ENCODE measurements at places on chromosomes 1 and 21.
A peak's percentile ranks its signal among the peaks of the same experiment; 100 is the strongest.

- peak; percentile 21 for DNase-seq
Observed at GRCh38 chr1:241999026-241999425, at the start of gene MAP1LC3C. MAP1LC3C (minus strand) TSS chr1:241999098; CDS start chr1:241999008, 90 bp downstream.

DNA sequence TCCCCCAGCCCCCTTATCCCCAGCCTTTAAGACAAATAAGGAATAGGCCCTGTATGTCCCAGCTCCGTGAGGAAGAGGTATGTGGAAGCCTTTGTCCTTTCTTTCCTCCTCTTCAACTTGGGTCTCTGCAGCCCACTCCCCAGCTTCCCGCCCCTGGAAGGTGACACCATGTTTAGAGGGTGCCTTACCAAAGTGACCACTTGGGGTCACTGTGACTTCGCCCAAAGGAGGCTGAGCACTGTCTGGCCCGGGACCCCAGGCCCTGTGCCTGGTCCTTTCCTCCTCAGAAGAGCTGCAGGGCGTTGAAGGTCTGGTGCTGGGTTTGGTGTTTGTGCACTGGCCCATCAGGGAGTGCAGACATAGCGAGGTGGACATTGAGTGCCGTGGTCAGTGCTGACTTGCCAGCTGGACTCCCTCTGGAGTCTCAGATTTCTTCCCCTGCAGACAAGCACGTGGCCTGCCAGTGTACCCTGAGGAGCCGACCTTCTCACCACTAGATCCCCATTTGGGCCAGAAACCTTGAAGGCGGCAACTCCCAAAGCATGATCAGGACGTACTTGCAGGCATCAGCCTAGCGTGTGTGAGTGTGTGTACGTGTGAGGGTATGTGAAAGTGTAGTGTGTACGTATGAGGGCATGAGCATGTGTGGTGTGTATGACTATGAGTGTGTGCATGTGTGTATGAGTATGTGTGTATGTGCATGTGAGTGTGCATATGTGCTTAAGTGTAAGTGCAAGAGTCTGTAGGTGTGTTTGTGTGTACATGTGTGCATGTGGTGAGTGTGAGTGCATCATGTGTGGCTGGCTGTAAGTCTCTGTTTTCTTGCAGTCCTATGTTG is 181.4 kb upstream of the KIAA0040 start:
- DNase-seq, result peak; percentile 75

- no peak for DNase-seq
Observed at GRCh38 chr1:185343306-185343705, 26.3 kb upstream of the IVNS1ABP start.

DNA sequence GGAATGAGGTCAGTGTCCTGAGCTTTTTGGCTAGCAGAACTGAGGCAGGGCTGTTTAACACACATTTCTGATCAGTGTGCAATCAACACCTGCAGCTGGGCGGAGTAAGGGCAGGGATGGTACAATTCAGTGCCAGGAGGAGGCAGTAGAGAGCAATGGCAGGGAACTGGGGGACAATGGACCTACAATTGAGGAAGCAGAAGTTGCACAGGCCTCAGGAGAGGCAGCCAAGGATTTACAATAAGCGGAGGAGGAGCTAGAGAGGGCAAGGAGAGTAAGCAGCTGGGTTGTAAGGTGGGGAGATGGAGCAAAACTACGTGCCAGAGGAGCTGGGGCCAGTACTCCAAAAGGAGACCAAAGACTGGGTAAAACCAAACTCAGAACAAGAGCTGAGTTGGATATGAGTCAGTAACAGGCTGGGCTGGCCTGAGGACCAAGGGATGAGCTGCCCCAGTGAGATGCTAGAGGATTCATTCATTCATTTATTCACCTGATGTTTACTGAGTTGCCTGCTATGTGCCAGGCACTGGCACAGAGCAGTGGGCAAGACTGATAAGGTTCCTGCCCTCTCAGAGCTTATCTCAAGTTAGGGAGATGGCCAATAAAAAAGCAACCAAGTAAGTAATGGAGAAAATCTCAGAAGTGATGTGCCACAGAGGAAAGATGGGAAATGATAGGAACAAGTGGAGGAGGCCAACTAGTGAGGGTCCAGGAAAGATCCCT is 10.4 kb upstream of the GALE start:
- DNase-seq, result peak; percentile 79

DNA sequence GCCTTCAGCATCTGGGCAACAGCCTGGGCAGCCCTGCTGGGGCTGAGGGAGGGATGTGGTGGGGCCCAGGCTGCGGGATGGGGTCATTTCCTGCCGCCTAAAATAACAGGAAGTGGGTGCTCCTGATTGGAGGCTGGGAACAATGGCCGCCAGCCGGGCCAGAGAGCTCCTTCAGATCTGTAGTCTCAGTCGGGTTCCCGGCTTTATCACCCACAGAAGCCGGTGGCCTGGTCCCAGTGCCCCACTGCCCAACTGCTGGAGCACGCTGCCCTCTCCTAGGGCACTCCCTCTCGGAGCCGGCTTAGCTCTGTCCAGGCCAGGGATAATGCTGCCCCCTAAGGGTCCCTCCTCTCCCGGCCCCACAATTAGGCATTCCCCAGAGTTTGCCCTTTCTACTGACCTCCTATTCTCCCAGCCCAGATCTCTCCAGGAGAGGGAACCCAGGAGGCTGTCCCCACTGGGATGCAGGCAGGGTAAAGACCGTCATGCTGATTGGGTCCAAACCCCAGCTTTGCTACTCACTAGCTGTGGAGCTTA is 5.1 kb downstream of the MAP7D1 start:
- DNase-seq, result peak; percentile 71

GRCh38 chr1:6824665-6825368 is 39.6 kb downstream of the CAMTA1 start:
- no peak for DNase-seq

- no peak for DNase-seq
Observed at GRCh38 chr21:23887725-23888306, 1719.5 kb downstream of the MRPL39 start.

GRCh38 chr1:244863491-244864252 is 671 bp downstream of the HNRNPU start:
- DNase-seq, result no peak

- no peak for DNase-seq
Observed at GRCh38 chr1:7648761-7649384, 122.2 kb upstream of the VAMP3 start.

DNA sequence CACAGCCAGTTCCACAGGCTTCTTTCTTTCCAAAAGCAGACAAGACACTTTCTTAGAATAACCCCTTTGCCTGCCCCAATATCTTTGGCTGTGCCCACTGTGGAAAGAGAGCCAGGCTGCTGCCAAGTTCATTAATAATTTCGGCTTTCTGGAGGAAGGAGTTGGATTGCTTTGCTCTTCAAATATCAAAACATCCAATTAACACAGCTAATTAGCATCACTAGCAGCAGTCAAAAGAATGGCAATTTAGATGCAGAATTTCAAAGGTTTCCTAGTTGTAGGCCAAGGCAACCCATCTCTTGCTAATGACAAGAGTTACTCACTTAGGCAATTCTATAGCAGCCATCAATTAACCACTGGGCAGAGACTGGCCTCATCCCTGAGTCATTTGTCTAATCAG is 91.0 kb upstream of the SPATA6 start:
- DNase-seq, result no peak

GRCh38 chr1:156516821-156517220 is 16.2 kb upstream of the MEF2D start:
- DNase-seq, result no peak

DNA sequence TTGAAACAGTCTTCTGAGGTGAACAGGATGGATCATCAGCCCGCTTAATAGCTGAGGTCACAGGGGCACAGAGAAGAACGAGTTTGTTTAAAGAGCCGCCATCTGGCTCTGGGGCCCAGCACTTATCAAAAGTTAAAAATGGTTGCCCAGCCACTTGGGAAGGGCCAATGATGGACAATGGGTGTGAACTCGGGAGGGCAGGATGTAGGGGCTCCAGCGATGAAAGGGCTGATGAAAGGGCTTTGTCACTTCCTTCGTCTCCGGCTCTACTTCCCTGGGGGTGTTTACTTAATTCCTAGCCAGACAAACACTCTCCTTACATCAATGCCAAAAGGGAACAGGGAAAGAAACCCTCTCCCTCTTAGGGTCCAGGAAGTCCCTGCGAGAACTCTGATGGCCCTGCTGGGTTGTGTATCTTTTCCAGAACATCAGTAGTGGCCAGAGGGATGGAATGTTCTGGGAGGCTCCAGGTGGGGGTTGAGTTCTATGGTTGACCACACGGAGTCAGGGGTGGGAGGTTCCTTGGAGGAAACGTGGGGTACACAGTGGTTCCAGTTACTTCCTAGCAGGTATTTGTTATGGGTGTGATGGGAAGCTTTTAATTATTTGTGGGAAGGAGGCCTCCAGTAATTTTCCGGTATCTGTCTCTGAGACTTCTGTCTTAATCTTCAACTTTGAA is 9.0 kb upstream of the ABCG1 start:
- DNase-seq, result no peak

DNA sequence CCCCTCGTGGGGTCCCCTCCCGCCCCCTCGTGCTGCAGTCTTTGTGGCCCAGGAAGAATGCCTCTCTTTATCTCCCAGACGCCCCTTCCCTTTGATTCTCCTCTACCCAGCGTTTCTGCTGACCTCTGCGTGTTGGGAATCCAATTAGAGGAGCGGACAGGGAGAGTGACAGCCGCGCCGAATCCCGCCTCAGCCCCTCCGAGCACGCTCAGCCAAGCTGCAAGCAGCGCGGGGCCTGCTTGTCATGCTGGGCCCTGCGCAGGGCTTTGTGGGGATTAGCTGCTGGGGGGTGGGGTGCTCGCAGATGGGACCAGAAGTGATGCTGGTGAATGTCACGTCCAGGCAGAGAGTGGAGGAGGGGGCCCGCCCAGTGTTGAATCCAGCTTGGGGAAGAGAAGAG is 91.1 kb downstream of the EPHB2 start:
- peak; percentile 53 for DNase-seq

- DNase-seq, result no peak
Observed at GRCh38 chr1:13646521-13646920, 53.5 kb upstream of the PRDM2 start.

DNA sequence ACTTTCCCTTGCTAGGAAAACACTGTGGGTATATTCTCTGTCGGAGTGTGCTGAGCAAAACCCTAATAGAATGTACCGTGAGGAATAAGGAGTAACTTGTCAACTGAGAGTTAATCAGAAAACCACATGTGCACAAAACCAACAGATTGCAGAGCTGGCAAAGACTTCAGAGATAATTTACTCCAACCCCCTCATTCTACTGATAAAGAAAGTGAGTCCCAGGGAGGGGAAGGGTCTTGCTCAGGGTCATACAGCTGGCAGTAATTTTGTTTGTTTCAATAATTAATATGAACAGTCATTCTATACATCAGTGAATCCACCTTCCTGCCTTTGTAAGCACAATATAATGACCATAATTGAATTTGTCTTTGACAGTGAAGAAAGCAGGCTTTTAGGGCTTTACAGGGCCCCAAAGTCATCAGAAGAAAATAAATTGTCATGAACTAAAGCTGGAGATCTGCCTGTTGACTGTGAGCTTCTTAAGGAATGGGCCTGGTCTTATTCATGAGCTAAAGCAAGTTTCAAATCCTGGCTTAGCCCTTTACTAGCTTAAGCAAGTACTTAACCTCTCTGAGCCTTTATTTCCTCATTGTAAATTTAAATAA is 67.2 kb upstream of the HOOK1 start:
- DNase-seq, result no peak

GRCh38 chr1:246170574-246171261 is 336.4 kb downstream of the SMYD3 start:
- DNase-seq, result no peak

- DNase-seq, result peak; percentile 53
Observed at GRCh38 chr21:15065392-15066122, 757 bp upstream of the NRIP1 start.

GRCh38 chr1:248926401-248927182 is 20.6 kb downstream of the PGBD2 start:
- no peak for DNase-seq

GRCh38 chr1:197367627-197368026 is 99.6 kb downstream of the CRB1 start:
- DNase-seq, result no peak

DNA sequence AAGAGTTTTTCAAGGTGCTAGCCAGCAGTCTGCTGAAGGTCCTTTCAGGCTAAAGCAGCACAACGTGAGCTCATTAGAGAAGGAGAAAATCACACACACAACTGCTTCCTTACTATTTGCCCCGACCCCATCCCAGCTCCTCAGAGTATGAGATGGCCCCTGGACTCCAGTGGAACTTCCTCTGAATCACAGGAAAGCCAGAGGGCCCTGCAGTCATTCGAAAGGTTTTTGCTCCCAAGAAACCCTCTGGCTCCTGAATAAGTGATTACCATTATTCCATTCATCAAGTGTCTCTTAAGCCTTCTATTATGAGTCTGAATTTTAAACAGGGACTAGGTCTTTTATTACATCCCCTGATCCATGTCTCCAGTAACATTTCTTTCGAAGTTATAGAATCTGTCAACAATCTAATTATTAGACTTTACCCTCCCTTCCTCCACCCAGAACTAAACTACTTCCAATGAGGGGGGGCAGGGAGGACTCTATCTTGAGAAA is 14.6 kb downstream of the SIPA1L2 start:
- no peak for DNase-seq

GRCh38 chr1:47434051-47434842 is 3.6 kb upstream of the FOXD2 start:
- DNase-seq, result no peak

DNA sequence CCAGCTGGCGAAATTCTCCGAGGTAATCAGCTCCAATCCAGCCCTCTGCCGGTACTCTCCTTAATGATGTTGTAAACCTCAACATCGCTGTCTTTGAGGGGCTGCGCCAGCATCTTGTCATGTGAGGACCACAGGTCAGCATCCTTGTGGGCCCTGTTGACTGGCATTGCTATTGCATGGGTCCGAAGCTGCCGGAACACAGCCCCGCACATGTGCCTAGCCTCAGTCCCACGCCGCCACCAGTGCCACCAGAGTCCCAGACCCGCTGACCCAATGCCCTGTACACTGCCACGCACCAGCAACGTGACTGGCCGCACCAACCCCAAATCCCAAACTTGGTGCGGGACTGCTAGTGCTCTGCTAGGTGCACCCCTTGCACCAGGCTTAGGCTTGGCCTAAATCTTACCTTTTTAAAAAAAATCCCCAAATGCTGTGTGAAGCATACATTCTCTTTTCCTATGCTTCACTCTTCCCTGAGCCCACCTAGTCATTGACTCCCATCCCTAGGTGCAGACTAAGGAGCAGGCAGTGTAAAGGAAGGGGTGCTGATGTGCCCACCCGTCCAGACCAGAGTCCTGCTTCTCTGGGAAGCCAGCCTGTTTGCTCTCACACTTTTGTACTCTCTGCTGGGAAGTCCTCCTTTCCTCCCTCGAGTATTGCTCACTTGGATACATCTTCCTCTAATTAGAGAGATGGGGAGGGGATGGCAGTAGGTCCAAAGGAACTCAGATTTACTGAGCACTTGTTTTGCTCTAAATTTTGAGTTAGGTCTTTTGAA is 81.9 kb upstream of the ARTN start:
- DNase-seq, result no peak

- no peak for DNase-seq
Observed at GRCh38 chr1:25706146-25707089, 89.8 kb downstream of the MAN1C1 start.

DNA sequence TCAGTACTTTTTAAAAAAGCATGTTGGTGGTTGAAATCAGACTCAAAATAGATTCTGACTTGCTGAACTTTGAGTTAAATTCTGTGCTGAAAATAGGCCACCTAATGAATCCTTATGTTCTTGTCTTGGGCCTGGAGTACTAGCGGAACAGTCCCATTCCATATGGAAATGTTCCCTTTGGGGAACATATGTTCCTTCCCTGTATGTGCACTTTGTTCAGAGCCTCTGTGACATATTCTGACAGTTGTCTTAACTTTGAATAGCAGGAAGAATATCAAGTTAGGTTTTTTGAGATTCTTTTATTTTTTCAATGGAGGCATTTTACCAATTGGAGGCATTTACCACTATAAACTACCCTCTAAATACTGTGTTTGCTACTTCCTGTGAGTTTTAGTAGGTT is 1667.8 kb downstream of the PLA2G4A start:
- no peak for DNase-seq
